Naive thymus-derived CD8-positive, alpha-beta T cell (primary cell): ENCODE measurements at places on chromosomes 2 and 18.

- no peak for DNase-seq
These were observed 9.7 kb upstream of the EN1 start for GRCh38 chr2:118856978-118857676.

DNA sequence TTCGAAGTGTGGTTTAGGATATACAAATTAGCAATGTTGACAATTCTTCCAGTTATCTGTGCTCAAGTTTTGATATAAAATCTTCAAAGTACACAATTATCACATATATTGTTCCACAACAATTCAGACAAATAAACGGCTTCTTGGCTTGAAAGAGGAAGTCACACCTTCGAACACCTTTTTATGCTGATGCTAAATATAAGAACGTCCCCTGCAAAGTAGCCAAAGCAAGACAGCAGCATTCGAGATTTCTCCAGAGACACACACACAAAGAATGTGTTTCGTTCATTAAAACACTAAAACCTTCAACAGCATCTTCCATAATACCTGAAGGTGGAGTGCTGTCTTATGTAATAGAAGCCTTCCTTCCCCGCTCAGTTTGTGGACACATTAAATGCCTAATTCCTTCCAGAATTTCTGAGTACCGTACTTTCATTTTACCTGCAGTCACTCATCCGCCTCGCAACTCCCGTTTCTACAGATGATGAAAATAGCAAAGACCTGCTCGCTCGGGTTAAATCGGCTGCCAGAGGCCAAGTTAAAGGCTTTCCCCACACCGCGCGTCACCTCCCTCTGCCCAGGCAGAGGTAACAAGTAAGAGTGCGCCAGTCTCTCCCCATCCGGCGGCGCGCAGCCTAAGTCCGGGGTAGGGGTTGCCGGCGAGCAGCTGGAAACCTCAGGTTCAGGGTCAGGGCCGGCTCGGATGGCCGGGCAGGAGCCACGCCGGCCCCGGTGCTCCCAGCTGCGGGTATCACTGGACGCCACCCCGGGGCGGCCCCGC, 847 bp downstream of the SERPINE2 start:
- DNase-seq, result peak; percentile 21

DNA sequence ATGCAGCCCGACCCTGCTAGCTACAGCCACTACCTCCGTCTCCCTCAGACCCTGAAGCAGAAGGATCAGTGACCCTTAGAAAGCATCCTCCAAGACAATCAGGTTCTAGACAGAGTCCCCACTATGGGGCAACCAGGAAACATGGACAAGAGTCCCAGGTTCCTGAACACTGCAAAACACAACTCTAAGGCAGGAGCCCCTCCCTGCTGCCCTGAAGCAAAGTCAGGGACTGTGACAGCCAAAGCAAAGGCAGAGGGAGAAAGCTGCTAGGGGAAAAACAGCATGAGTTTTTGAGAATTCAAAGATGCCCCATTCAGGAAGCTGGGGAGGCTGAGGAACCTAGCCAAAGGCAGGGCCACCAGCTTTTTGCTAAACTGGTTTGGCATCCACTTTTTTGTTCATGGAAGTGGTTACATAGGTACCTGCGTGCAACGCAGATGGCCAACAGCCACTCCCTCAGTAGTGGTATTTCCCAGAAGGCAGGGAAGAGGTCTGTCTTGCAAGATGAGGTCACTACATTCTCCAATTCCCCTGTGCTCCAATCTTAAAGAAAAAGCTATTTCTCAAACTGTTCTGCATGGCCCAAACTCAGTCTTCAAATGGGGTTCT, 33.2 kb downstream of the MYO5B start:
- no peak for DNase-seq

DNA sequence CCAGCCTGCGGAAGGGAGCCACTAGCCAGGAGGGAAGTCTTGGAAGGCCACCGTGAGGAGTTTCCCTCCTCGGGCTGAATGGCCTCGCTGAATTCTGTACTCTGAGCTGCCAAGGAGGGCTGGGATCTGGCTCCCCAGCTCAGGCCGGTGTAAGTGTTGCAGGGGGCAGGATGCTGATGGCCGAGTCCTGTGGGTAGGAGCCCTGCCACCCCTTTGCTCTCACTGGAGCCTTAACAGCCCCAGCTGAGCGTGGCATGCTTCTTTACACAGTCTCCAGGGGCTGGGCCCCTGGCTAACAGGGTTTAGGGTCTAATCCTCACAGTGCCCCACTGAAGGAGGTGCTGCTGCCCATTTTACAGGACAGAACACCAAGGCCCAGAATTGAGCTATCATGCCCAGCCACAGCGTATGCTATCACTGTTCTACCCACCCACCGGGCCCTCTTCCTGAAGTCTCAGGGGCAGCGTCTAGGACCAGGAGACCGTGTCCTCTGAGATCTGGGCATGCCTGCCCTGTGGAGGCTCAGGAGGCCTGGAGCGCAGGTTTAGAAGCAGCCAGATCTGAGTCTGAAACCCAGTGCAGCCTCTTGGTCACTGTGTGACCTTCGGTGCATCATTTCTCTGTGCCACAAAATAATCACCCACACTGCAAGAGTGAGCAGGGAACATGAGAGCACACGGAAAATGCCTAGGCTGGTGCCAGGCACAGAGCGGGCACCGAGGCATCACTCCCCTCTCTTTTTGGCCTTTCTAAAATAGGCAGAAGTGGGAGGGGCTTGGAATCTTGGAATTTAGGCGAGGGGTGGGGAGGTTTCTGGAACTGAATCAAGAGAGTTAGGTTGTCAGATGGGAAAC, 42.9 kb downstream of the TMEM37 start:
- peak; percentile 32 for DNase-seq

- no peak for DNase-seq
These were observed 60.5 kb upstream of the GALNT5 start for GRCh38 chr2:157196956-157197355.

DNA sequence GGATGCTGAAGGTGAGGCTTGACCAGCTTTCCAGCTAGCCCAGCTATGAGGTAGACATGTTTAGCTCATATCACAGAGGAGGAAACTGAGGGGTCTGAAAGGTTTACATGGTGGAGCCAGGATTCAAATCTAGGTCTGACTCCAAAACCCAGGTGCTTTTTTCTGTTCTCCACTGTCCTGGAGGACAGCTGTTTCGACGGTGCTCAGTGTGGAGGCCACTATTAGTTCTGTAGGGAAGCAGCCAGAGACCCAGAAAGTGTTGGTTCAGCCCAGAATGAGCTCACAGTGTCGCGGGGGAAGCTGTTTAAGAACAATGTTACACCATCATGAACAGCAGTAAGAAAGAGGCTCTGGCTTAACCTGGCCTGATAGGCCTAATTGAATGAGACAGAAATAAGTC, 11.1 kb downstream of the PROC start:
- no peak for DNase-seq

DNA sequence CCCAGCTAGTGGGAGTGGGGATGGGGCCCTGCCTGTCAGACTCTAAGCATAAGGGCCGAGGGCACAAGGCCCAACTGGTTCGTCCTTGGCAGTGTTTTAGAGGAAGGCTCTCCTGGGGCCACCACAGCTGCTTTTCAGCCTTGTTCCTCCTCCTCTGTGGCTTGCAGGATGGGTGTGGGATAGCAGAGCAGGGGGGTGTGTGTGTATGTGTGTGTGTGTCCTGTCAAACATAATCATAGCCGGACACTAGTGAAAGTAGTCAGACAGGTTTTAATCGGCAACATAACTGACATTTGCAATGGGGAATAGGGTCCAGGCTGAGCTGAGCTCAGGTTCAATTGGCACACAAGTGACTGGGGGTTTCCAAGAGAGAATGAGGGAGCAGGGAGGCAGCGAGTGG, 114.2 kb downstream of the SEPTIN10 start:
- DNase-seq, result no peak

GRCh38 chr2:142175813-142176338, 45.1 kb upstream of the LRP1B start:
- DNase-seq, result no peak

- DNase-seq, result no peak
These were observed 93.3 kb upstream of the SPRED2 start for GRCh38 chr2:65525616-65526231.

GRCh38 chr2:110690083-110690965, 12.5 kb upstream of the BUB1 start:
- DNase-seq, result no peak

DNA sequence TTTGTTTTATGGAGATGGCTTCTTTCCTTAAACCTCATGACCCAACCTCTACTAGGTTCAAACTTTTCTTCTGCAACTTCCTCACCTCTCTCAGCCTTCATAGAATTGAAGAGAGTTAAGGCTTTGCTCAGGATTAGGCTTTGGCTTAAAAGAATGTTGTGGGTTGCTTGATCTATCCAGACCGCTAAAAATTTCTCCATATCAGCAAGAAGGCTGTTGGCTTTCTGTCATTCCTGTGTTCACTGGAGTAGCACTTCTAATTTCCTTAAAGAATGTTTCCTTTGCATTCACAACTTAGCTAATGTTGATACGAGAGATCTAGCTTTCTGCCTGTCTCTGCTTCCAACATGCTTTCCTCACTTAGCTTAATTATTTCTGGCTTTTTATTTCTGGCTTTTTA, 58.1 kb upstream of the KYNU start:
- DNase-seq, result no peak

DNA sequence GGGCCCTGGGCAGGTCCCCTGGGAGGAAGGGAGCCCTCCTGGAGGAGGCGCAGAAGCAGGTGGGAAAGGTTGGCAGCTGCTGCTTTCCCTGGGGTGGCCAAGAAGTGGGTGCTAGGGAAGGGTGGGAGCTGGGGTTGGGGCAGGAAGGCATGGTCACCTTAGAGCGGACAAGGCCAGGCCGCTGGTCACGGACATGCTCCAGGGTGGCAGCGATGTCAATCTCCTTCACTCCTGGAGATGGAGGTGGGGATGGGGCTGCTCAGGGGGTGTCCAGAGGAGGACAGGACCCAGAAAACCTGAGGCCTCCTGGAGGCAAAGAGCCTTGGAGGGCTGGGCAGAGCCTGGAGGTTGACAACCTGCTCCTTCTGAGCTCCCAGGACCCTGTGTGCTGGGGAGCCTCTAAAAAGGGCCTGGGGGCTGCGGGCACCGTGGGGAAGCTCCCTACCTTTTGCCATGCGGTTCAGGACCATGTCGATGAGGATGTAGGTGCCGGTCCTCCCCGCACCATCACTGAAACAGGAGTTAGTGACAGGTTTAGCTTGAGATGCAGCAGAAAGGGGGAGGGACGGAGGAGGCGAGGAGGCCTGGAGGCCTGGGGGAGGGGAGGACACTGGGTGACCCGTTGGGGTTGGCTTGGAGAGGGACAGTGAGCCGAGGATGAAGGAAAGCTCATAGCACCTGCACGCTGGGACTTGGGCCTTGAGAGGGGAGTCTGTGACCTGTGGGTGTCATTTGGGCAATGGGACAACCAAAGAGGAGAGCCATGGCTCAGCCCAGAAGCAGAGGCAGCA, 11.4 kb downstream of the DNAJB2 start:
- no peak for DNase-seq

DNA sequence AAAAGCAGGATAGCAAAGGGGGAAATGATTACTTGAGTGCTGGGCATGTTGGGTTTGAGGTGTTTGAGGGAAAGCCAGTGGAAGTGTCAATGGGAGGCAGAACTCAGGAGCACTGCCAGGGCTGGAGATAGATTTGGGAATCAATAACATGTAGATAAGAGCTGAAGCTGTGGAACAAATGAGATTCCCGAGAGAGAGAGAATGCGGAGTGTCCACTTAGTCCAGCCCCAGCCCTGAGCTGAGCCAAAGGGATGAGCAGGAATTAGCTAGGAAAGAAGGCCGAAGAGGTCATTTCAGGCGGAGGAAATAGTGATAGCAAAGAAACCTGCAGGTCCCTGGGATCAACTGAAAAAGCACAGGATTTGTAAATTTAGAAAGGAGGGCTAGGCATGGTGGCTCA, 21.2 kb upstream of the YES1 start:
- DNase-seq, result no peak

DNA sequence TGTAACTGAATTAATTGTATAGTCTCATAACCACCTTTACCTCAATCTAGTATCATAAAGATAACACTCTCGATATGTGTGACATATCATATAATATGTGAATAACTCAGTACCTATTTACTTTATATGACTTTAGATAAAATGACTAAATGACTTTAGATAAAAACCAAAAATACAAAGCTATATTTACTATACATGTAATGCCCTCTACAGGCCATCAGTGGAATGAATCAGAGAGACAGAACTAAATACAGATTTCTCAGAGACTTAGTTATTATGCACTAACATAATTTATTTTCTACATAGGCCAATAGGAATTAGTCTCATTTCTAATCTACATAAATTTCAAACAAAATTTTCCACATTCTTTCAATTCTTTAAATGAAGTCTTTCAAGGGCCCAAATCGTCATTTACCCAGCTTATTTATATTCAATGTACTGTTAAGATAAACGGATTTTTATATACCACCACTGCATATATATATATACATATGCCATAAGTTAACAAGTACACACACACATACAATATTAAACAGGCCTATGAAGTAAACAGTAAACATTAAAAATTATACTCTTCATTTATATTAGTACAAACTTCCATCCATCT, 219.9 kb downstream of the EXOC6B start:
- no peak for DNase-seq

DNA sequence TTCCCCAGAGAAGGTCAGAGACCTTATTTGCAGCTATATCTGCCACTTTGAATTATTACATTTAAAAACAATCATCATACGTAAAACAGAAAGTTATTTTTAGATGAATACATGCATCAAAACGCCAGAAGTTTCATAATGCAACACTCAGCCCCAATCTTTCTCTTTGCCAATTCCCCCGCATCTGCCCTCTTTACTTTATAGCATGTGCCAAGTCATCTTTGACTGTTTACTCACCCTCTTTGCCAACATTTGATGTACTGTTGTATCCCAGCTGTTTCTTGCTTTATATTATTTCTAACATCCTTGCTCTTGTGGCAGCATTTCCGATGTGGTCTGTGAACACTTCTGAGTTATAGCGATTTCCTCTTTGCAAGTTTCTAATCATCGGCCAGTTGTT, 86.2 kb downstream of the CRIM1 start:
- no peak for DNase-seq
